ENCODE measurements at places on chromosomes 5 and 9. TPM values are rescaled to one million over a fixed set of nuclear protein-coding genes. Genes with fewer than 3 reads are reported as not detected.

FAM78A gene
- polyA plus RNA-seq: 1.9 TPM

DOCK8 gene
- 5.2 TPM for polyA plus RNA-seq

NOXA1 gene
- polyA plus RNA-seq: 3.0 TPM

CYLC2 gene
- polyA plus RNA-seq: not detected

PCDHGB3 gene
- 1.4 TPM for polyA plus RNA-seq

PKD2L2 gene
- polyA plus RNA-seq: 0.11 TPM

CDKN2A gene
- polyA plus RNA-seq: 1.3 TPM

SYNPO gene
- polyA plus RNA-seq: 47.2 TPM

IL4 gene
- polyA plus RNA-seq: not detected

ANXA2R gene
- polyA plus RNA-seq: 2.9 TPM

GALT gene
- polyA plus RNA-seq: 31.8 TPM

PLCXD3 gene
- 2.5 TPM for polyA plus RNA-seq

All from urinary bladder (tissue), 4 donors.